ENCODE measurements at places on chromosomes 1 and 21. TPM values are rescaled to one million over a fixed set of nuclear protein-coding genes. Genes with fewer than 3 reads are reported as not detected.

The LCE2C gene
- 17.6 TPM for total RNA-seq

The FCGR3A gene
- 11.7 TPM for total RNA-seq

The TNFRSF14 gene
- total RNA-seq = 47.5 TPM

The SPRR2E gene
- not detected for total RNA-seq

The AADACL3 gene
- total RNA-seq = not detected

The KCNJ6 gene
- not detected for total RNA-seq

The BTF3L4 gene
- 40.5 TPM for total RNA-seq

The TMEM39B gene
- 7.6 TPM for total RNA-seq

The CHRM3 gene
- total RNA-seq = 3.0 TPM

The KDM1A gene
- 67.3 TPM for total RNA-seq

DNA sequence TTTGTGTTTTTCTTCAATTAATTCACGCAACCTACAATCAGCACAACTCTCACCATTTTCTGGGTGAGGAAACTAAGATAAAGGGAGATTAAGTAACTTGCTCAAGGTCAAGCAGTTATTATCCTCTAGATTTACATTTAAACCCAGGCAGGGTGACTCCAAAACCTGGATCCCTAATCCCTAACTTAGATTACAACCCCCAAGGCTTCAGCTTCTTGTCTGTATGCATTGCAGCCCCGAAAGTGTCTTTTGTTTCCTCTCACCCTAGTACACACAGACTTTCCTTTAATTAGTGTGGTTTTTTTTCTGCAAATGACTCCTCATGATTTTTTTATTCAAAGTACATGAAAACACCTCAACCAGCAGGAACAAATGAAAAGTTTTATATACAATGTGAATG is 748.6 kb upstream of the ADGRL2 start:
- H3K27me3 ChIP-seq = no peaks in the 10 kb centered on the region
- no peak for DNase-seq
- no peaks in the 10 kb centered on the region for H3K4me1 ChIP-seq
- H3K4me3 ChIP-seq = no peak overlapping the region

DNA sequence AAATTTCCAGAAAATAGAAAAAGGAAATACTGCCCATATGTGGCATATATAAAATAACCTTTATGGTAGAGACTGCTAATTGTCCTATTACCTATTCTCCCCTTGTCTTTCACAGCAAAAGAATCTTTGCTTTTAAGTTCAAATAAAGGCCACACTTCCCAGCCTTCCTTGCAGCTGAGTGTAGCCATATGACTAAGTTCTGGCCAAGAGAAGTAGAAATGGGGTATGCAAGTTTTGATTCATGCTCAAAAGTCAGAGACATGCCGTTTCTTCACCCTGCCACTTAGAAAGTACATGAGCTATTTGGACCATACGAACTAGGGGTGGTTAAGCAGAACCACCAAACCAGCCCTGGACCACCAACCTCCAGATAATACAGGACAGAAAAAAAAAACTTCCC is 18.3 kb upstream of the S100A2 start:
- no peaks in the 10 kb centered on the region for H3K36me3 ChIP-seq
- H3K27me3 ChIP-seq = no peaks in the 10 kb centered on the region
- H3K27ac ChIP-seq = no peak overlapping the region
- no peak for DNase-seq

GRCh38 chr1:115099693-115100050 is 10.4 kb upstream of the TSPAN2 start:
- no peaks in the 10 kb centered on the region for H3K27me3 ChIP-seq
- H3K36me3 ChIP-seq = no peaks in the 10 kb centered on the region
- no peak overlapping the region for H3K27ac ChIP-seq
- DNase-seq = no peak

DNA sequence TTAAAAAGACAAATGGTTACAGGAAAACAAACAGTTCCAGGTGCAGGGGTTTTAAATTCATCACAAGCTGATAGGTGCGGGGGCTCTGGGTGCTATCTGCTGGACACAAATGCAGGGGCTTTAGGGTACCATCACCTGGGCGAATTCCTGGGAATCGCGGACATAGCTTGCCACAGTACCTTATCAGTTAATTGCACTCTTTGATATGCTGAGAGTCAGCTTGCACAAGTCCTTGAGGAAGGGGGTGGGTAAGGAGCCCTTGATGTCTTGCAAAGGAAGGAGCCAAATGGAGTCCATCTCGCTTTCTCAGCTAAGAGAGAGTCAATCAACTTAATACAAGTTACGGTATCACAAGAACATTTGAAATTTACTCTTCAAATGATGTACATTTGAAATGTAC is 25.4 kb upstream of the TMEM54 start:
- no peaks in the 10 kb centered on the region for H3K27me3 ChIP-seq
- H3K36me3 ChIP-seq = no peaks in the 10 kb centered on the region
- peaks cover 13% of the 10 kb centered on the region for H3K4me1 ChIP-seq
- H3K4me3 ChIP-seq = no peak overlapping the region

GRCh38 chr1:174023440-174023839 is 1.3 kb upstream of the RC3H1 start:
- no peaks in the 10 kb centered on the region for H3K36me3 ChIP-seq
- no peak for DNase-seq
- no peaks in the 10 kb centered on the region for H3K27me3 ChIP-seq
- H3K4me1 ChIP-seq = peaks cover 24% of the 10 kb centered on the region
- H3K27ac ChIP-seq = peak overlapping the region; percentile 88

DNA sequence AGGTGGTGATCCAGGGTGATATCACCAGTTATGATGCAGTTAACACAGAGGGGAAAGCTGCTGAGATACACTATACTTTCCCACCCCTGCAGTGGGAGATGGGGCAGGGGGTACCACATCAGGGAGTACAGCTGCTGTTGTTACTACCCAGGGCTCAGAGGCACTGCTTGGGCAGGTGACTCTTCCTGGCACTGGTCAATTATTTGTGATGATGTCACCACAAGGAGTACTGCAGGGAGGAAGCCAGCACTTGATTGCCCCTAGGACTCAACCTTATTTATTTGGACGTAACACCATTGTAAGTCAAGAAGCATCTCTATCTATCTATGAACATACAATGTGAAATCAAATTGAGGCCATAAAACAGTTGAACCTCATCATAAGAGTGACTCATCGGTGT is 10.1 kb downstream of the IFNAR1 start:
- no peak for DNase-seq
- H3K4me1 ChIP-seq = no peaks in the 10 kb centered on the region
- no peak overlapping the region for H3K27ac ChIP-seq
- H3K4me3 ChIP-seq = no peak overlapping the region
- no peaks in the 10 kb centered on the region for H3K27me3 ChIP-seq
- H3K36me3 ChIP-seq = no peaks in the 10 kb centered on the region

DNA sequence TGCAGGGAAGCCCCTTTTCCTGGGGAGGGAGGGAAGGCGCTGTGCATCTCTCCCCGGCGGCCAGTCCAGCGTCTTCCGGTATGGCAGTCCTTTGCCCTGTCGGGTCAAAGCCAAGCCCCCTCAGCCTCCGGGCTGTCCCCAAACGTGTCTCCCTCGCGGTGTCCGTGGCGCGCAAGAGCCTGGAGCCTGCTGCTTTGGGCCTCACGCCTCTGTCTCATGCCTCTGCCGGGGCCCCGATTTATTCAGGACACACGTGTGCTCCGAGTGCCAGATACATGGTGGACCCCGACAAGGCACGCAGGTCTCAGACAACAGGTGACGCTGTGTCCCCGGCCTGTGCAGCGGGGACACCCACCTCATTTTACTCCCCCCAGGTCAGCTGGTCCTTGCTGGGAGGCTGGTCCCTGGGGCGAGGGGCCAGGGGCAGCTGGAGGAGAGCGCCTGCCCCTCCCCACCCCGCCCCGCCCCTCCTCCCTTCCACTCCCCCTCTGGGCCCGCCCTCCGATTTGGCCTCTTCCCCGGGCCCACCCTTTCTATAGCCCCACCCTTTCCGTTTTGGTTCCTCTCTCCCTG is 176.7 kb downstream of the CAMTA1 start:
- H3K4me1 ChIP-seq = peaks cover 13% of the 10 kb centered on the region
- H3K4me3 ChIP-seq = no peak overlapping the region
- H3K27ac ChIP-seq = no peak overlapping the region
- no peak for DNase-seq
- H3K36me3 ChIP-seq = no peaks in the 10 kb centered on the region

DNA sequence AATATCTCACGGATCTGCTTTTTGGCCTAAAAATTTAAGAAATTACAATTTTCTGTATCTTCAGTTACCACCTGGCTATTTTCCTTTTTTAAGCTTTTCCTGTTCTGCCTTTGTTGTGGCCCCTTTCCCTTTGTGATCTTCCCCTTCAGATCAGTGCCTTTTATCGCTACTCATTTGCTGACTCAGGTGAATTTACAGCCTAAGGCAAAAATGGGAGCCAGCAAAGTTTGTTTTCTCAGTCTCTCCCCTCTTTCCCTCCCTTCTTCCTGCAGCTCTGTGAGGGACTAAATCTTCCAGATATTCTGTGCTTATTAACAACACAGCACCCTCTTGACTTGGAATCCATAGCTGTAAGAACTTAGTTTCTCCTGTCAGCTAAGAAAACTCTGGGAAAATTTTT is 5.3 kb upstream of the PRRC2C start:
- DNase-seq = no peak
- no peaks in the 10 kb centered on the region for H3K36me3 ChIP-seq
- no peak overlapping the region for H3K27ac ChIP-seq
- H3K4me1 ChIP-seq = peaks cover 5% of the 10 kb centered on the region
- H3K4me3 ChIP-seq = no peak overlapping the region
- H3K27me3 ChIP-seq = no peaks in the 10 kb centered on the region

GRCh38 chr1:45216200-45216541 is 9.8 kb upstream of the ZSWIM5 start:
- DNase-seq = no peak
- no peaks in the 10 kb centered on the region for H3K36me3 ChIP-seq
- H3K27ac ChIP-seq = no peak overlapping the region
- H3K27me3 ChIP-seq = no peaks in the 10 kb centered on the region
- H3K4me3 ChIP-seq = no peak overlapping the region

DNA sequence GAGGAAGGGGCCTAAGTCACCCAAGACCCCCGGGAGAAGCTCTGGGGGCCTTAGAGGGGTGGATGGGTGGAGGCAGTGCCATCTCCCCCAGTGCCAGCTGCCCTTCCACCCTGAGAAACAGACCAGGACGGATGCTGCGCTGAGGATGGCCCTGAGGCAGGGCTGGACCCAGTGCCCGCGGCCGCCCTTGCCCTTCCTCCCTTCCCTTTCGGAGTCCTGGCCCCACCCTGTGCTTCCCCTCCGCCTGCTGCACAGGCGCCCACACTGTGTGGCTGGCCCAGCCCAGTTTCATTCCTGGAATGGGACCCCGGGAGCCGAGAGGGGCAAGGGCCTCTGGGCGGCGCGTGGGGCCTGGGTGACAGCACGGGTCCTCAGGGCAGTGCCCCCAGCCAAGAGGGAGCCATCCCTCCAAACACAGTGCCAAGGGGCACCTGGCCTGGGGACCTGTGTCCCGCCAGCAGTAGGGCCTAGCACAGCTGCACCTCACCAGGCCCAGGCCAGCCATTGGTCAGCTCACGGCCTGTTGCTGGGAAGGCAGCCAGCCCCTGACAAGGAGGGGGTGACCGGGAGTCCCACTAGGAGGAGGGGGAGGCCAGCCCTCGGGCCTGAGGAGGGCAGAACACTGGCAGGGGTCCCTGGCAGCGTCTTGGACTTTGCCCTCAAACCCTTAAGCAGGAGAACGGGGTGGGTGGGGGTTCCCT is 13.4 kb upstream of the SKI start:
- H3K27me3 ChIP-seq = no peaks in the 10 kb centered on the region
- H3K36me3 ChIP-seq = no peaks in the 10 kb centered on the region
- H3K4me3 ChIP-seq = no peak overlapping the region
- DNase-seq = peak; percentile 72
- peaks cover 42% of the 10 kb centered on the region for H3K4me1 ChIP-seq
- H3K27ac ChIP-seq = peak overlapping the region; percentile 99

- no peaks in the 10 kb centered on the region for H3K4me1 ChIP-seq
- H3K27ac ChIP-seq = no peak overlapping the region
- H3K4me3 ChIP-seq = no peak overlapping the region
- no peak for DNase-seq
These were observed 54.6 kb upstream of the SAMSN1 start for GRCh38 chr21:14600569-14601297.

GRCh38 chr1:171716616-171717015 is 25.2 kb downstream of the VAMP4 start:
- no peak overlapping the region for H3K4me3 ChIP-seq
- H3K4me1 ChIP-seq = peaks cover 11% of the 10 kb centered on the region
- H3K27ac ChIP-seq = no peak overlapping the region
- no peaks in the 10 kb centered on the region for H3K36me3 ChIP-seq

- no peaks in the 10 kb centered on the region for H3K27me3 ChIP-seq
- peaks cover 13% of the 10 kb centered on the region for H3K4me1 ChIP-seq
- no peaks in the 10 kb centered on the region for H3K36me3 ChIP-seq
- DNase-seq = no peak
- no peak overlapping the region for H3K4me3 ChIP-seq
These were observed 286.1 kb downstream of the LRRC40 start for GRCh38 chr1:69919129-69919921.

- H3K4me3 ChIP-seq = no peak overlapping the region
- peaks cover 14% of the 10 kb centered on the region for H3K4me1 ChIP-seq
- no peak for DNase-seq
- no peak overlapping the region for H3K27ac ChIP-seq
- no peaks in the 10 kb centered on the region for H3K36me3 ChIP-seq
These were observed 28.0 kb downstream of the B3GALT5 start for GRCh38 chr21:39640754-39641153.

- H3K36me3 ChIP-seq = no peaks in the 10 kb centered on the region
- H3K27ac ChIP-seq = no peak overlapping the region
- H3K27me3 ChIP-seq = no peaks in the 10 kb centered on the region
- DNase-seq = no peak
These were observed 8.3 kb upstream of the NVL start for GRCh38 chr1:224338150-224338838.

- peak overlapping the region; percentile 96 for H3K27ac ChIP-seq
- peak; percentile 71 for DNase-seq
- no peak overlapping the region for H3K4me3 ChIP-seq
- no peaks in the 10 kb centered on the region for H3K27me3 ChIP-seq
- no peaks in the 10 kb centered on the region for H3K36me3 ChIP-seq
These were observed 950 bp upstream of the INKA2 start for GRCh38 chr1:111739925-111740765.

GRCh38 chr1:86154571-86155050 is 2.0 kb downstream of the COL24A1 start:
- no peaks in the 10 kb centered on the region for H3K27me3 ChIP-seq
- H3K4me3 ChIP-seq = no peak overlapping the region
- H3K36me3 ChIP-seq = no peaks in the 10 kb centered on the region
- peaks cover 9% of the 10 kb centered on the region for H3K4me1 ChIP-seq
- H3K27ac ChIP-seq = no peak overlapping the region
- DNase-seq = peak; percentile 2

- no peak overlapping the region for H3K27ac ChIP-seq
- H3K36me3 ChIP-seq = no peaks in the 10 kb centered on the region
- H3K4me1 ChIP-seq = peaks cover 8% of the 10 kb centered on the region
- no peak for DNase-seq
- no peak overlapping the region for H3K4me3 ChIP-seq
- H3K27me3 ChIP-seq = no peaks in the 10 kb centered on the region
These were observed 5.6 kb downstream of the MORN1 start for GRCh38 chr1:2385606-2386280.
